ENCODE measurements at places on chromosomes 2 and 18.

DNA sequence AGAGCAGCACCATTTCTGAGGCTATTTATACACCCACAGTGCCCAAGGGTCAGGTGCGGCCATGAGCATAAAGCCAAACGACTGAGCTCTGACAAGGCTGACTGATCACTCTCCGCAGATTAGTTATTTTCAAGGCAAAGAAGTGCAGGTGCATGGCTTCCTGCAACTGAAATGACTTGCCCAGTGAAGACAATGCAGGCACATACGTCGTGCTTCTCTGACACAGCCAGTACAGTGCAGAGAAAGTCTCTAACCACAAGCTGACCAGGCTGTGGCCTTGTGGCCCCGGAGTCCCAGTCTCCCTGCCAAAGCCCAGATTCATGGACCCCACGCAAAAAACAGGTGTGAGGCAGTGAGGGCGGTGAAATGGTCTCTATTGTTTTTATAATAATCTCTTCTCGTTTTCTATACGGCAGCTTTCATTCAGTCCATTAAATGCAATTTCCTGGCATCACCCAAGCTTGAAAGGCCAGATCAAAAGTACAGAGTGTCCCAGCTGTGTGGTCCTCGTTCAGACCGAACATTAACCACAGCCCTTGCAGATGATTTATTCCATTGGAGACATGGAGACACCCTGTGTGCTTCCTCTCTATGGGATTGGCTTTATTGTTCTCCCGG, 447.0 kb upstream of the ID2 start:
- DNase-seq, result no peak

DNA sequence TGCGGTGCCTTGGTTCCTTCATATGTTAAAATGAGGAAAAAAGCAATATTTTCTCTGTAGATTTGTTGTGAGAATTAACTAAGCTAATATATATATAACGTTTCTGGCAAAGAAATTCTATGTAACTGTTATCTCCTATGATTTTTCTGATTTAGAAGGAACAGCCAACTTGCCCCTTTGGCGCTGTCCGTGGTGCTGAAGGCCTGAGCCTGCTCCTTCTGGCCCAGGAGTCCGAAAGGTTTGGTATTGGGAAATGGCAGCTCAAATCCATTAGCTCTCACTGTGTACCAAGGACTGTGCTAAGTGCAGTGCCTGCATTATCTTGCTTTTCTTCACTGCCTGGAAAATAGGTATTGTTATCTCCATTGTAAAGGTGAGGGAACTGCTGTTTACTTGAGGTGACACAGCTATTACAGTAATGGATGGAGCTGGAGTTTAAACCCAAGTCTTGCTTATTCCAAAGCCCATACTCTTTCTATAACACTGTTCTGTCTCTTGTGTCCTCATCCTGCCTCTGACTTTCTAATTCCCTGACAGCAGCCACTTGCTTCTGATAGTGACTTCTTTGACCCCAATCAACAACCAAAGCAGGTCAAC, 52.2 kb downstream of the C1QL2 start:
- peak; percentile 3 for DNase-seq

GRCh38 chr2:46977899-46978298, 62.3 kb upstream of the MCFD2 start:
- DNase-seq, result no peak

- DNase-seq, result no peak
These were observed 96.9 kb downstream of the CHN1 start for GRCh38 chr2:174908284-174908683.

- DNase-seq, result no peak
These were observed 143.9 kb downstream of the CAPN13 start for GRCh38 chr2:30663321-30663720.

DNA sequence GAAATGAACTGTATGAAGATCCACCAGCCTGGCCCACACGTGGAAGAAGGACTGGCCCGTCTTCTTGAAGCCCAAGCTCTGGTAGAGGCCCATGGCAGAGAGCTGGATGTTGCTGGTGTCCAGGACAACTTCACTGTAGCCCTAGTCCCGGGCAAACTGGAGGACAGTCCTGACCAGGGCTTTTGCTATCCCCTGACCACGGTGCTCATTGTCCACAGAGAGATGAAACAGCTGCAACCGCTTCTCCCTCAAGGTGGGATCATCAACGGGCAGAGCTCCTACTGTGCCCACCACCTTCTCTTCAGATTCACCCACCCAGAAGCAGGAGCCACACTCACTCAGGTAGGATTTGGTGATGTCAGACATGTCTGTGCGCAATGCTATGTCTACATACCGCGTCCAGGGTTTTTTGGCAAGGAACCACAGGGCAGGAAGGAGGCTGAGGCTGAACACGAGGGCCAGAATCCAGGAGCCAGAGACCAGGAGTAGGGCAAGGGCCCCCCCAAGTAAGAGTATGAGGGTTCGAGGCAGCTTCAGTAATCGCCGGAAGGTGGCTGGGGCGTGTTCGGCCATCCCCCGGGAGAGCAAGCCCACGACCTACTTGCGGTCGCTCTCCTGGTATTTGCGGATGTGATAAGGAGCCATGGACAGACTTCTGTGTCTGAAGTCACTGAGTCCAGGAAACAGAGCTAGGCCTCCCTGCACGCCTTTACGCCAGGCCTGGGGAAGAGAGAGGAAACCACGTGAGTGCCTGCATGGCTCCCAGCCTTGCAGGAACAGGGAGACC, 36.3 kb downstream of the TPRKB start:
- no peak for DNase-seq

All from T-helper 9 cell (primary cell).